ENCODE measurements at places on chromosomes 13 and 19. TPM values are rescaled to one million over a fixed set of nuclear protein-coding genes. Genes with fewer than 3 reads are reported as not detected.

Gene TRPC4
- 1.8 TPM for total RNA-seq

Gene CEACAM16
- not detected for total RNA-seq

DNA sequence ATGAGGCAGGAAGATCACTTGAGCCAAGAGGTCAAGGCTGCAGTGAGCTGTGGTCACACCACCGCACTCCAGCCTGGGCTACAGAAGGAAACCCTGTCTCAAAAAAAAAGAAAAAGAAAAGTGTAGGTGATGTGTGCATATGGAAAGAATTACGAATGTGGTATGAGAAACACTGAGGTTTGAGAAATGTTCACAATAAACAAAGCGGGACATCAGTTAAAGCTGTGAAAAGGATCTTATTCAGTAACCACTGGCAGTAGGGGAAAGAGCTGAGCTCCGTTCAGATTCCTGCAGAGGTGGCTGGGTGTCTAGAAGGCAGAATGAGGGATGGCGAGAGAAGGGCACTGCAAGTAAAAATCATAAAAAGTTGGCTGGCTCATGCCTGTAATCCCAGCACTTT is 4.1 kb upstream of the IGSF23 start:
- no peak overlapping the region for H3K27ac ChIP-seq
- no peaks in the 10 kb centered on the region for H3K27me3 ChIP-seq

- H3K36me3 ChIP-seq = no peaks in the 10 kb centered on the region
- no peaks in the 10 kb centered on the region for H3K27me3 ChIP-seq
These were observed 2.2 kb downstream of the ZSCAN22 start for GRCh38 chr19:58328999-58329398.

Gene STOML3
- not detected for total RNA-seq

DNA sequence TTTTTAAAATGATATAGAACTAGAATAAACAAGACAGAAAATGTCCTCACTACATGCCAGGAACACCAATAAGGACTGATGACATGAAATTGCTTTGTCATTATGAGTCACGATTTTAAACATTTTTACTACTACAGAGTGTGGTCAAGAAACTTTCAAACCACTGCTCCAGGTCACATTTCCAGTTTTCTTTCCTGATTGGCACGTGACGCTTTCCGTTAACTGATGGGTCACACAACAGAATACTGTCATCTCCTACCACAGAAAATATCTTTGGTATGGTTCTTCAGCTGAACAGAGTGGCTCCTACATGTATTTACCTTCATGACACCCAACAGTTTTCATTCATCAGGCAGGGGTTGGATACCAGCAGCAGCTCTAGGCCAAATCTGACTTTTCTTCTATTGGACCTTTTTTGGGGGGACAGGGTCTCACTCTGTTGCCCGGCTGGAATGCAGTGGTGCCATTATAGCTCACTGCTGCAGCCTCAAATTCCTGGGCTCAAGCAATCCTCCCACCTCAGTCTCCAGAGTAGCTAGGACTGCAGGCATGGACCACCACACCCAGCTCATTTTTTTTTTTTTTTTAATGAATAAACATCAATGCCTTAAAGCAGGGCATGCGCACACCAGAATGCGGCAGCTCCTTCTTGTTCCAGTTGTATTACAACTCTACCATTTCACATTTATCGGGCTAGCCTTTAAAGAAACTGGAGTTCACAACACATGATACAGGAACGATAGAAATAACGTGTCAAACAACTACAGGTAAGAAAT is 147.4 kb downstream of the RNF17 start:
- no peak overlapping the region for H3K27ac ChIP-seq
- H3K36me3 ChIP-seq = no peaks in the 10 kb centered on the region
- H3K4me3 ChIP-seq = no peak overlapping the region
- no peaks in the 10 kb centered on the region for H3K27me3 ChIP-seq

- DNase-seq = no peak
- no peak overlapping the region for H3K27ac ChIP-seq
- H3K4me3 ChIP-seq = no peak overlapping the region
- H3K4me1 ChIP-seq = peaks cover 27% of the 10 kb centered on the region
These were observed 434.0 kb downstream of the FOXO1 start for GRCh38 chr13:40232311-40233040.

DNA sequence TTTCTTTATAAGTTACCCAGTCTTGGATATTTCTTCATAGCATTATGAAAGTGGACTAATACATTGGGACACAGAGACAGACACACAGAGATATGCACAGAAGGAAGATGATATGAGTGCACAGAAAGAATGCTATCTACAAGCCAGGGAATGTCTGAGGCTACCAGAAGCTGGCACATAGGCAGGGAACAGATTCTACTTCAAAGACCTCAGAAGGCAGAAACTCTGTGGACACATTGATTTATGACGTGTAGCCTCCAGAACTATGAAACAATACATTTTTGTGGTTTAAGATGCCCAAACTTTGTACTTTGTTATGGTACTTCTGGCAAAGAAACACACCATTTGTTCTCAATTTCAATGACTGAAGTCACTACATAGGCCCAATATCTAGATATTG is 556.7 kb downstream of the PCDH9 start:
- H3K4me1 ChIP-seq = no peaks in the 10 kb centered on the region
- no peak overlapping the region for H3K4me3 ChIP-seq
- no peaks in the 10 kb centered on the region for H3K27me3 ChIP-seq

Gene SYDE1
- total RNA-seq = 15.8 TPM

DNA sequence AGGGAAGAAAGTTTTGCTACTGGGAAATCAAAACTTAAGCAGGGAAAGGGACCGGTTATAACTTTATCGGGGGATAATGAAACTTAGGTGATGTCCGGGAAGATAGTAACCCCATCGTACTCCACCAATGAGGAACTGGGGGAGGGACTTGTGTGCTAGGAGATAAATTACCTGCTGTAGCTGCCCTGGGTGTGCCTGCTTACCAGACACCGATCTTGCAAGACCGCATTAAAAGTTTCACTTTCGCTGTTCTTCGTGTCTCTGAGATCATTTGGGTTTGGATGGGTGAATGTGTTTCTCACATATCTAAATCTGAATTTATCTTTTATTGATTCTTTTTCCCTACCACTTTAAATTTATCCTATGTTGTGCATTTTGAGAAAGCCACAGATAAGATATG is 381.4 kb downstream of the SLITRK6 start:
- no peak for DNase-seq
- H3K4me3 ChIP-seq = no peak overlapping the region
- H3K4me1 ChIP-seq = no peaks in the 10 kb centered on the region
- H3K27me3 ChIP-seq = no peaks in the 10 kb centered on the region

DNA sequence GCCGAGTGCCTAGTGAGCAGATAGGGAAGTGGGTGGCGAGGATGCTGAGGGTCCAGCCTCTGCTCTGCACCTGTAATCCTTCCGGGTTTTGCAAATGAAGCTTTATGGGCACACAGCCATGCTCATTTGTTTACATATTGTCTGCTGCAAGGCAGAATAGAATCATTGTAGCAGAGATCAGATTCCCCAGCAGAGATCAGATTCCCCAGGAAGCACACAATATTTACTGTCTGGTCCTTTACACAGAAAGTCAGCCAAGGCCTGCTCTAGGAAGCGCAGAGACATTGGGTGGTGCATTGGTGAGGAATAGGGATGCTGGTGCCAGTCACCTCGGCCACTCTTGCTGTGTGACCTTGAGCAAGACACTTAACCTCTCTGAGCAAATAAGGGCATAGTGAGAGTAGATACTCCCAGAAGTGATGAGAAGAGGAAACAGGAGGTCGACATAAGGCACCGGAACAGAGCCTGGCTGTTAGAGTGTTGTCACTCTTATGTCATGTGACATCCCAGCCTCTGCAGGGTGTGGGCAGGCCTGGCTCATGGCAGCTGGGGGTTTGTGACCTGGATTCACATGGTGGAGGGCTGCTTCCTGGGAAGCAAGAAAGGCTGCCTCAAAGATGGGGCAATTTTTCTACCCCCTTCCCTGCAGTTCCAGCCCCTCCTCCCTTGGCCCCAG is 25.6 kb downstream of the CARM1 start:
- DNase-seq = no peak
- peaks cover 27% of the 10 kb centered on the region for H3K4me1 ChIP-seq

DNA sequence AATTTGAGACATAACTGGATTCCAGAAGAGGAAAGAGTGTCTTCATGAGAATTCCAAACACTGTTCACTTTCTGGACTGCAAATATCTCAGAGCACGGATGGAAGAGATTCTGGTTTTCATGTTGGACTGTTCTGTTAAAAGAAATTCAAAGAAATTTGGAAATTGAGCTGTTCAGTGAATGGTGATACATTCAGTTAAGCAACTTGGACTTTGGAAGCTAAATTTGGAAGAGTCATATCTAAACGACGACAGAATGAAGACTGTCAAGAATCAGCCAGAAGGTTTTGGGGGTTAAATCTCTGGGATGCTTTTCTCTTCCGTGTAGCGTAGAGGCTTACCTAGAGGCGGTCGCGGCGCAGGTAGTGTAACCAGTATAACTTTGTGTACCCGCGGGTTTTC is 25.6 kb downstream of the SAFB start:
- no peak overlapping the region for H3K27ac ChIP-seq
- H3K36me3 ChIP-seq = peaks cover 31% of the 10 kb centered on the region
- no peaks in the 10 kb centered on the region for H3K4me1 ChIP-seq
- no peak for DNase-seq
- no peak overlapping the region for H3K4me3 ChIP-seq

Gene HIPK4
- total RNA-seq = not detected

All from heart left ventricle (tissue), 16 donors.